ENCODE measurements at places on chromosomes 6 and 20.

- no peak for DNase-seq
Measured at GRCh38 chr20:19079536-19080299, 132.7 kb upstream of the SLC24A3 start.

GRCh38 chr6:152669895-152670294 is 27.8 kb upstream of the MYCT1 start:
- DNase-seq, result no peak

DNA sequence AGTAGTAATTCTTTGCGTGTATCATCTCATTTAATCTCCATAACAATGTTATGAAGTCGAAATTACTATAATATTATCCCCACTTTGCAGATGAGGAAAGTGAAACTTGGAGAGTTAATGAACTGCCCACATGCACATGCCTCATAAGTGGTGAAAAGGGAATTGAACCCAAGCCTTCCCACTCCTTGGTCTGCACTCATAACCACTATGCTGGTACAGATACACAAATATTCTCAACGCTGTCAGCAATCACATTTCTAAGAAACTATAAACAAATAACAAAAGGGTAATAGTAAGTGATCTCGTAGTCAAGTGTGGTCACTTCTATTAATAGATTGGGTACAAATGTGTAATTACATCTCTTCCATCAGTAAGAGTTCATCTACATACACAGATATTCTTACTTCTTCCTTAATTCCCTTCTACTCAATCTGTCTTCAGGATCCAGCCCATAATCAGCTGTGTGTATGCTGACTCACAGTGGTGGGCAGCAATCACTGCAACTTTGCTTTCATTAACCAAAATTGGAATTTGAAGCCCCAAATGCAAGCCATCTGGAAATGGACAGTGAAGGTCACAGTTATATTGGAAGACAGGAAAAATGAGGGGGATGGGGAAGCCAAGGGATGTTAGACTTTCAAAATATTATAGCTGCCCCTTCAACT is 6.6 kb downstream of the PRSS35 start:
- no peak for DNase-seq

DNA sequence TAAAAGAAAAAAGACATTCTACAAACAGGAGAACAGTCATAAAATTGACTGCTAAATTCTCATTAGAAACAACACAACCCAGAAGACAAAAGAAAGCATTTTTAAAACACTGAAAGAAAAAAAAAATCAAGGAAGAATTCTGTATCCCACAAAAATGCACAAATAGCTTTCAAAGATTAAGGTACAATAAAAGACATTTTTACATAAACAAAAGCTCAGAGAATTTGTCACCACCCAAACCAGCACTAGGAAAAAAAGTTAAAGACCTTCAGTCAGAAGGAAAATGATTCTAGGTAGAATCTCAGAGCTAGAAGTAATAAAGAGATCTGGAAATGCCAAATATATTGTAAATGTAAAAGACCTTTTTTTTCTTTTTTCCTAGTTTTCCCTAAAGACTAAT is 252.4 kb downstream of the CLIC5 start:
- no peak for DNase-seq

DNA sequence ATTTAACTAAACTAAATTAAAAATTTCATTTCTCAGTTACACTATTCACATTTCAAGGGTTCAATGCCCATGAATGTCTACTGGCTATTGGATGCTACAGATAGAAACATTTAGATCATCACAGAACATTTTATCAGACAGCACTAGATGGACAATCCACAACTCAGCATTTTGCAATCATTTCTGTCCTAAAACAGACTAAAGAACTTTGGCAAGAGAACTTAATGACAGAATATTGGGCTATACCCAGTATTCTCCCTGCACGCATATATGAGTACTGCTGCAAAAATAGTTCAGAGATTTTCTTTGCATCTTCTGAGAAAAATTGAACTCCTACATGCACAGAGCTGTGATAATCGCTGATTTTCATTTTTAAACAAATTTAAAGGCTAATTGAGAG is 36.1 kb upstream of the FBXO30 start:
- DNase-seq, result no peak

DNA sequence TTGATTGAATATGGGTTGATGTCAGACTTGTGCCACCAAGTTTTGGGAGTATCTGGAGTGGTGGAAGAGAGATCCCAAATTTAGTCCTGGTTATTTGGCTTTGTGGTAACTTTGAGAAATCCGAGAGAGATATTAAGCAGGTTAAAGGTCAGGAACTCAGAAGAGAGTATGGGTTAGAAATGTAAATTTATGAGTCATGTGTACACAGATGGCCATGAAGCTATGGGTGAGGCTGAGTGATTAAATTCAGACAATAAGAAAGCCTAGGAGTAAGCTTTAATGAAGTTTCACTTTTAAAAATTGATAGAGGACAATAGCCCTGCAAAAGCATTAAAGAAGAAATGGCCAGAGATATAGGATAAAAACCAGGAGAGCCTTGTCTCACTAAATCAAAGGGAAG is 14.3 kb downstream of the RIMS1 start:
- DNase-seq, result no peak

DNA sequence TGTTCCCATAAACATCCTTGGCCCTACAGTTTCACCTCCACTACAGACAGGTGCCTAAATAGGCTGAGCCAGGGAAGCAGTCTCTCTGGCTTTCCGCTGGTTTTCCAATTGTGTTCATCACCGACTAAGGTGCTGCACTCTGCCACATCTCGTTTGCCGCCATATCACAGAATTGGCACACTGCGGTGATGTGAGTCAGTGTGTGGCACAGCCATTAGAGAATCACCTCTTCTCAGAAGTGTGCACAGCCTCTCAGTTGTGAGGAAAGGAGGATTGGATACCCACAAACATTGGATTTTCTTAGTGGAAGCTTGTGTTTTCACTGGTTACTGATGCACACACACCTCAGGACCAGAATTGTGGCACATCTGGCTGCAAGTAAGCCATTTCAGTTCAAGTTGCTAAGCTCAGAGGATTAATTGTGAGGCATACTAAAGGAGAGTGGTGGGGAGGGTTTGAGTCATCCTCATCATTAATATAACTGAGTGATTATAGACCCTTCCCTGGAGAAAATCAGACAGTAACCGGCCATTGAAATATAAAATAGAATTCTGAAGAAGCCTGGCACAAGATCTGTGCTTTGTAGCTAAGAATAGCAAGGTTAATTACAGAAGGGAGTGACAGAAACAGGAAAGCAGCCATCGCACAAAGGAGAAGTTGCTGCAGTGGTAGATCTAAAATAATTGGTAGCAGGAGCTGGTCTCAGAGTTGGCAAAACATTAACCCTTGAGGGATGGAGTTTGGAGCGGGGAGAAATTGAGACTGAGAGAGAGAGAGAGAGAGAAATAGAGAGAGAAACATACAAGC is 506.9 kb downstream of the LMBRD1 start:
- no peak for DNase-seq

- no peak for DNase-seq
Measured at GRCh38 chr6:158122048-158122447, 46.0 kb downstream of the SERAC1 start.
